Suppressor macrophage (primary cell): ENCODE measurements at places on chromosomes 4 and X.
A peak's percentile ranks its signal among the peaks of the same experiment; 100 is the strongest.

- no peak for DNase-seq
Measured at GRCh38 chrX:115183980-115184379, 5.2 kb upstream of the RBMXL3 start.

DNA sequence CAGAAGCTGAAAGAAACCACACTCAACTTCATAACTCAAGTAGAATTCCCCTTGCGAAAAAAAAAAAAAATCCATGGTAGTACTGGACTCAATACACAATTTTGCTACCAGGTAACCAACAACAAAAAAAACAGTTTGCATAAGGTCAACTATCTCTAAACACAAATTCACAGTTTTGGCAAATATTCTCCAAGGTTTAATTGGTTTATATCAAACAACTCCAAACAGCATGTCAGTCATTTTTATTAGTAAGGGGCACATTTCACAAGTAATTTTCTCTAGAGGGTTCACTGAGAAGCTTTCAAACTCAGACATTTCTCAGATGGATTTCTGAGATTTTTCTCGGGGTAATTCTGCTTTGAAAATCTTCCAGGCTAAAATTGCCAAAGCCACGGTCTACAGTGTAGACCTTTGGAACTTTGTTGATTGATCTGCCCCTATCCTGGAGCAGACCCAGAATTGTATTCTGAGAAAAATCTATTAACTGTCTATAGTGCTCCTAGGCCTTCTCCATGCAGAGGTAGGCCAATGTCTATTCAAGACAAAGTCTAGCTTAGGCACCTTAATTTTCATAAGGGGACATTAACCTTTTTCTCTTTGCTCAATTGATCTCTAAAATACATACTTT, 73.7 kb upstream of the NFKB1 start:
- DNase-seq, result no peak

- DNase-seq, result no peak
Measured at GRCh38 chrX:107599450-107599861, 28.9 kb upstream of the PRPS1 start.

DNA sequence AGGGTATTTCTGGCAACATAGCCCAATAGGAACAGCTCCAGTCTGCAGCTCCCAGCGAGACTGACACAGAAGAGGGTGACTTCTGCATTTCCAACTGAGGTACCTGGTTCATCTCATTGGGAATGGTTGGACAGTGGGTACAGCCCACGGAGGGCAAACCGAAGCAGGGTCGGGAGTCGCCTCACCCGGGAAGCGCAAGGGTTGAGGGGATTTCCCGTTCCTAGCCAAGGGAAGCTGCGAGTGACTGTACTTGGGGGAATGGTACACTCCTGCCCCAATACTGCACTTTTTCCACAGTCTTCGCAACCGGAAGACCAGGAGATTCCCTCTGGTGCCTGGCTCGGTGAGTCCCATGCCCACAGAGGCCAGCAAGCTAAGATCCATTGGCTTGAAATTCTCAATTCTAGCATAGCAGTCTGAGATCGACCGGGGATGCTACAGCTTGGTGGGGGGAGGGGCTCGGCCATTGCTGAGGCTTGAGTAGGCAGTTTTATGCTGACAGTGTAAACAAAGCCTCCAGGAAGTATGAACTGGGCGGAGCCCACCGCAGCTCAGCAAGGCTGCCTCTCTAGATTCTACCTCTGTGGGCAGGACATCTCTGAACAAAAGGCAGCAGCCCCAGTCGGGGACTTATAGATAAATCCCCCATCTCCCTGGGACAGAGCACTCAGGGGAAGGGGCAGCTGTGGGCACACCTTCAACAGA, 14.0 kb upstream of the ADAD1 start:
- DNase-seq, result no peak

DNA sequence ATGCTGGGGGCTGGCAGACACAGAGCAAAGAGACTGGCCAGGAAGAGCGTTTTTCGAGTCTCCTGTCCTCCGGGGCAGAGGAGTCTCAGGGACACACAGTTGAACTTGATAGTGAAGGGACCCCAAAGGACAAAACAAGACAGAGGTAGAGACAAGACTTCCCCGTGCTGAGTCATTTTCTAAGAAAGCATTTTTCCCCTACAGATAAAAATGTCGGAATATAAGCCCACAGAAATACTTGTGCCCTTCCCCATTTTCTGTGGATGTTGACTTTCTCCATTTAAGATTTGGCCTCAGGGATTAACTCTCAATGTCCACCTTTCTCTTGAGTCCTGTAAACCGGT, 523 bp upstream of the BTK start:
- no peak for DNase-seq

DNA sequence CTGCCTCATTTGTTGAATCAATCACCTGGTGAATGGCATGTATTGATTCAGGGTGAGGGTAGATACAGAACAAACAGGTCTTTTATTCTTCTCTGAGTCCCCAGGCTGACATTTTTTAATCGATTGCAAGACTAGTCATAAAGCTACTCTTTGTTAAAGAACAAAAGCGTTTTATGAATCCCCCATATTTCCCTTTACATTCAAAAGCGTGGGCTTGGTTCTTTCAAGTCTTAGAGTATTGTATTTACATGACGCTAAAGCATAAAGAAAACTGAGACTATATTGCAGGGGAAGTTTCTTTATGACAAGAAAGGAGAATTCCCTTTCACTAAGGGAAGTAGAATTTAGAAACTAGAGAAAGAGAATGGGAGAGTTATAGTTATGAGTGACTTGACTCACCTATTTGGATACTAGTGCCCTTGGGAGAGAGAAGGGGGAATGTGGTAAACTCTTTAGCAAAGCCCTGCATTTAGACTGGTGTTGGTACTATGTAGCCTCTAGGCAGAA, 69.3 kb upstream of the PDE5A start:
- DNase-seq, result no peak

- peak; percentile 49 for DNase-seq
Measured at GRCh38 chr4:88962396-88962795, 94.6 kb downstream of the FAM13A start.

GRCh38 chr4:138972956-138973801, 42.4 kb upstream of the NOCT start:
- DNase-seq, result no peak

- DNase-seq, result no peak
Measured at GRCh38 chr4:73406548-73406875, 2.4 kb downstream of the ALB start.

DNA sequence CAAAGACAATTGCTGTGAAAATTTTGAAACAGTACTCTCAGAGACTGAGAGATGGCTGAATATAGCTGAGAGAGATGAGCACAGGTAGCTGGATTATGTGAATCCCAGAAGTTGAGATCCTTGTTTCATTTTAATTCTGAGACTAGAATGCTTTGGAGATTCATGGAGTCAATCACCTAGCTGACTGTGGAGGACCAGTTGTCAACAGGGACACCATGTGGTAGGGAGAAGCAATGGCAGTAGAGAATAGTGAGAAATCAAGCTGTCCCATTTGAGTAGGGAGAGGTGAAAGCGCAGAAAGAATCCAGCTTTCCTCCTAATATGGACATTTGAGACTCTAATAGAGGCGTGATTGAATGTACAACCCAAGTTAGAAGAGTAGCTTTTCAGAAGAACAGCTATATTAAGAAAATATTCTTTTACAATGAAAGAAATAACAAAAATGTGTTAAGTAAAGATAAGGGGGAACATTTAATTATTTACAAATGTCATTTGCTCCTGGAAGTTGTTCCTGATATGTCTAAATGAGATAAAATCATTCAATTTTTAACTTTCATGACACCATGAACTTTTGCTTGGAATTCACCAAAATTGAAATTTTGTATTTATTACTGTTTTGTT, 30.3 kb upstream of the GLRB start:
- peak; percentile 35 for DNase-seq

DNA sequence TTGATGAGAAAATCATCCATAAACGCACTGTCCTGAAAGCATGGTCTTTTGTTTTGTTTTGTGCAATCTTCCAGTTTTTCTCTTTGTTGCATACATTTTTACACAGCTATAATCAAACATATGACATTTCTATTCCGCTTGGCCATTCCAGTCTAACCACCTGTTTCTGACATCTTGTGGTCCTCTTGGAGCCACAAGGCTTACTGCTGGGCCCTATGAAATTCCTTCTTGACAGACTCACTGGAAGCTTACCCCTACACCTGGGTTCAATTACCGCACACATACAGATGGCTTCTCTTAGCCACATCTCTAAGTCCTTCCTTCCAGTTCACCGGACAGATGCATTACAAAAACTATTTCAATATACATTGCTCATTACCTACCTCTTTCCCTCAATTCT, 72.4 kb downstream of the PAPSS1 start:
- no peak for DNase-seq

GRCh38 chr4:147378780-147379179, 102.1 kb upstream of the EDNRA start:
- DNase-seq, result no peak

- no peak for DNase-seq
Measured at GRCh38 chr4:182555997-182556418, 312.8 kb downstream of the TENM3 start.

DNA sequence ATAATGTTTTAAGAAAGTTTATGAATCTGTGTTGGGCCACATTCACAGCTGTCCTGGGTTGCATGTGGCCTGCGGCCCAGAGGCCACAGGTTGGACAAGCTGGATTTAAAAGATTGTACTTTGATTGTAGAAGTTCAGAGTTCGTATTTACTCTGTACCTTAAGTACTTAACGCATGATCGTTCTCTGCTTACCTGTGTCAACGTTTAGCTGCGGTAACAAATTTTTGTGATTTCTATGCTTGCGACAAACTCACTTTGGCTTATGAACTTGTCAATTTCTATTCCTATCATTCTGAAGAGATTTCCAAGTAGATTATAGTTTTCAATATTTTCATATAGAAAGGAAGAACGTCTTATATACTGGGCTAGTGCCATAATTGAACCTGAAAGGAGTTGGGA, 285.6 kb downstream of the TENM3 start:
- no peak for DNase-seq

GRCh38 chrX:120251471-120252011, 929 bp downstream of the ZBTB33 start:
- peak; percentile 44 for DNase-seq

- DNase-seq, result peak; percentile 29
Measured at GRCh38 chrX:30814978-30815377, 74.1 kb downstream of the TAB3 start.

- DNase-seq, result no peak
Measured at GRCh38 chrX:821327-822107, 190.9 kb downstream of the SHOX start.

DNA sequence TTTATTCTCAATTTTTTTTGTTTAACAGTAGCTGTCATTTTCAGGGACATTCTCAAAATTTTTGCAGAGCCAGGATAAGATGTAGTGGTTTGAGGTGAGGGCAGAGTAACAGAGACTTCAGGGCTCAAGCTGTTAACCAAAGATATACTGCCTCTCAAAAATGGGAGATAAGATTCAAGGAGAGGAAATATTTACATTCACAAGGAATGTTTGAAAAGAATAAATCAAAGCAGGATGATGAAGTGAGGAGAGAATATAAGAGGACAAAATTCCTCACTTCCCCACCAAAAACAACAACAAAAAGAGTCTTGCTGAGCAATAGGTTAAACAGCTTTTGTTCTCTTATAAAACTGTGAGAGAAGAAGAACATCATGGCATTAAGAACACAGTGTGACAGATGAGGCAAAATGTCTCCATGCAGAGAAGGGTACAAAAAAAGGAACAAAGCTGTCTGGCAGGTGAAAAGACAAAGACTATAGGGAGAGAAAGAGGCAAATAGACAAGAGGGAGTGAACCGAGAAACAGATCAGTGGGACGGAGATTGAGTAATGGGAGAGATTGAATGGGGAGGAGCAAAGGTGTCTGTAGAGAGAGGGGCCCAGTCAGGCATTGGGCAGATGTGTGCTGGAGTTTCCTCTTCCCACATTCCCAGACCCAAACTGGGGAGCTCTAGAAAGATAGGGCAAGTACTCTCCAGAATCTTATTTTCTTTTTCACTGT, 106.1 kb upstream of the TMEM150C start:
- DNase-seq, result no peak

DNA sequence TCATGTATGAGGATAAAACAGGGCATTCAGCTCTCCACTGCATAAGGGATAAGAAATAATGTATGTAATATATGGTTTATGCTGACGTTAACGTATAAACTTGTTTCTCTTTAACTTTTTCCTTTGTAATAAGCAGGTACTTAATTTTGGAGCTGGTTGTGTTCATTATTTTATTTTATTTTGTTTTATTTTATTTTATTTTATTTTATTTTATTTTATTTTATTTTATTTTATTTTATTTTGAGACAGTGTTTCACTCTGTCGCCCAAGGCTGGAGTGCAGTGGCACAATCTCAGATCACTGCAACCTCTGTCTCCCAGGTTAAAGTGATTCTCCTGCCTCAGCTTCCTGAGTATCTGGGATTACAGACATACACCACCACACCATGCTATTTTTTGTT, 1932.6 kb upstream of the TENM3 start:
- DNase-seq, result no peak

DNA sequence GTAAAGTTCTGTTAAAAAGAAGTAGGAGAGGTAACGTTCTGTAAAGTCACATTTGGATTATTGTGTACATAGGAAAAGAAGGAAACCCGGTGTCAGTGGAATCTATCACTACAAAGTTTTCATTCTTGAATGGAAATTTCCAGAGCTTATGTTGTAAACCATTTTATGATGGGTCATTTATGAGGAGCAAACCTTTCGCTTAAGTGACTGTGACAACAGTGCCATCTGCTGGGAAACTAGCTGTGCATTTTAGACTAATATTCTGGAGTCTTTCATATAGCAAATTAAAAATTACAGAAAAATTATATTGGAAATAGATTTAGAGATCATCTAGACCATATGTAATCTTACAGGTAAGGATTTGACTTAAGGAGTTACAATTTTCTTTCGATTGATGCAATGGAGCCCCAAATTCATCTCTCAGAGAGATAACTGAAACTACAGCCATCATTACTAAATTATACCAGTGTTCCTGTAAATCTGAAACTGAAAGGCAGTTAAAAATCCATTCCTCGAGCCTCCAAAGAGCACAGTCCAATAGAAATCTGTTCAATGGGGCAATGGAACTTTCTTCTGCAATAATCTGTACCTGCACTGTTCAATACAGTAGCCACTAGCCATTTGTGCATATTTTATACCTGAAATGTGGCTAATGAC, 26.9 kb downstream of the ASB9 start:
- peak; percentile 75 for DNase-seq

GRCh38 chrX:132532913-132533312, 44.1 kb upstream of the MBNL3 start:
- DNase-seq, result no peak

- no peak for DNase-seq
Measured at GRCh38 chrX:112094729-112095128, 12.2 kb upstream of the TRPC5 start.

GRCh38 chrX:74292808-74293123, 11.2 kb upstream of the ZCCHC13 start:
- no peak for DNase-seq

- DNase-seq, result no peak
Measured at GRCh38 chr4:3419836-3420605, 21.7 kb upstream of the HGFAC start.

DNA sequence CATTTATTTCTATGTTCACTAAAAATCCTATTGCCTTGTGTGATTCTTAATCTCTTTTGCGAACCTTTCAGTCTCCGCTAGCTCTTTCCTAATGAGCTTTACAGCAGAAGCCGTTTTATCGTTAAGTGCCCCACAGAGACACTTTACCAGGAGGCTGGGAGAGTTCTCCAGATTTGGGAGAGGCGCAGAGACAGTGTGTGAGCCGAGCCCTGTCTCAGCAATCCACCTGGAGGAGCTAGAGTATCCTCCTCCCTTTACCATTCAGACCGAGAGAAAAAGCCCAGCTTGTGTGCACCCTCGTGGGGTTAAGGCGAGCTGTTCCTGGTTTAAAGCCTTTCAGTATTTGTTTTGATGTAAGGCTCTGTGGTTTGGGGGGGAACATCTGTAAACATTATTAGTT, 54.9 kb upstream of the MTM1 start:
- no peak for DNase-seq
